Renal pelvis (tissue), 12 donors: ENCODE measurements at places on chromosomes 5 and 9.

- DNase-seq = no peak
Measured at GRCh38 chr9:128361296-128361985, 9.7 kb upstream of the URM1 start.

- DNase-seq = no peak
Measured at GRCh38 chr5:101045689-101046088, 142.6 kb upstream of the ST8SIA4 start.

GRCh38 chr9:109726119-109726518 is 53.9 kb upstream of the PALM2AKAP2 start:
- no peak for DNase-seq

- DNase-seq = no peak
Measured at GRCh38 chr5:166358127-166358830, 1933.2 kb upstream of the WWC1 start.

DNA sequence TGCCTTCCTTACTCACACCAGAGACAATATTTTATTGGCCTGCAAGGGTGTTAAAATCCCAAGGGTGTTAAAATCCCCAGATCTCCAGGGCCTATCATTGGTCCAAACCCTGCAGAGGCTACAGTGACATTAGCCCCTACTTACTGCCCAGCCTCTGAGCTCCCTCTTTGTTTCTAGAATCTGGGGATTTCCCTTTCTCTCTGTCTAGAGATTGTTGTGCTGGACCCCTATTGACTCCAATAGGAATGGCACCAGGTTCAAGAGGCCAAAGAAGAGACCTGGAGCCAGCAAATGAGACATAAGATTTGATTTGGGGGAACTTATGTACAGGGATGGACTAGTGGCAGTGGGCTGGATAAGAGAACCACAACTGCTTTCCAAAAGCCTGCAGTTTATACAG is 53.3 kb upstream of the ZBED3 start:
- DNase-seq = no peak

DNA sequence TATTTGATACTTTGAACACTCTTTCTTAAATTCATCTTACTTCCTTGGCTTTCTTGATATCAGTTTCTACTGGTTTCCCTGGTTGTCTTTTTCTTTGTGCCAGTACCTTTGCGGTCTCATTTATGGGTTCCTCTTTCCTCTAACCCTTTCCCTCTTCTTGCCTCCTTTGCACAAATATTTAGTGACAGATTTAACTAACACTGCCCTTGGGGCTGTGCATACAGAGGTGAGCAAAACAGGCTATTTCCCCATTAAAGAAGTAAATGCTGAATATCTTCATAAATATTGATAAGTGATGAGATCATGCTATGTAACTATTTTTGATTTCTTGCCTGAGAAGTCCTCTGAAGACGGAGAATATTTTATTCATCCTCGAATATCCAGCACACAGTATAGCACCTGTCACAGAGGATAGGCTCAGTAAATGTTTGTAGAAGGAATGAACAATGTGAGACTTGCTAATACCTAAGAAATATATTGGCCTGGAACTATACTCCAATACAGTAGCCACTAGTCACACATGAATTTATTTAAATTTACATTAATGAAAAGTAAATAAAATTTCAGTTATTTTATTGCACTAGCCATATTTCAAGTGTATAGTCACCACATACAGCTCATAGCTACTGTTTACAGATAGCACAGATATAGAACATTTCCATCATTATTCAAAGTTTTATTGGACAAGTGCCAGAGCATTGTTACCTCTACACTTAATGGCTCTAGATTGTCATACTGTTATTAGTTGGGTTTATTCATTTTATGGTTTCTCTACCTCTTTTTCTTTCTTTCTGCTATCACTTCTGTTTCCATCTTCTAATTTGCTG is 90.4 kb downstream of the RIC1 start:
- no peak for DNase-seq

GRCh38 chr5:109299557-109299956 is 110.2 kb downstream of the PJA2 start:
- no peak for DNase-seq

GRCh38 chr5:157137691-157138090 is 5.0 kb downstream of the MED7 start:
- DNase-seq = no peak
